ENCODE measurements at places on chromosomes 5 and 9.

- DNase-seq = no peak
Measured at GRCh38 chr9:83186155-83186737, 123.3 kb upstream of the RASEF start.

- DNase-seq = no peak
Measured at GRCh38 chr5:141360685-141361084, 891 bp downstream of the PCDHGB2 start.

DNA sequence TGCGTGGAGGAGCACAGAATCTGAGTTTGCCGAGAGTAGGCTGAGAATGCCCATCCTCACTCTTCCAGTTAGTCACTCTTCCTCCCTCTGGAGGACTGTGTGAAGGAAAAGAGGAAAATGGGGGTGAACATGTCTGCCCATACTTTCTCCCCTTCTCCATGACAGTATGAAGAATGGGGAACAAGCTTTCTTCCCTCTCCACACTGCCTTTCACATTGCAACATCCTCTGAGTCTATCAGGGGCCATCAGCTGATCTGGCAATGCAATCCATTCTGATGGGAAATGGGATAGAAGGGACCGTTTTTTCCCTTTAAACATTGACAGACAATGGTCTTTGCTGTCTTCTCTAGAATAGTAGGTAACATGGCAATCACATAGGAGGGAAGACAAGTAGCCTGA is 56.8 kb downstream of the UGCG start:
- DNase-seq = no peak

GRCh38 chr9:85876628-85877027 is 64.3 kb upstream of the NAA35 start:
- DNase-seq = no peak

DNA sequence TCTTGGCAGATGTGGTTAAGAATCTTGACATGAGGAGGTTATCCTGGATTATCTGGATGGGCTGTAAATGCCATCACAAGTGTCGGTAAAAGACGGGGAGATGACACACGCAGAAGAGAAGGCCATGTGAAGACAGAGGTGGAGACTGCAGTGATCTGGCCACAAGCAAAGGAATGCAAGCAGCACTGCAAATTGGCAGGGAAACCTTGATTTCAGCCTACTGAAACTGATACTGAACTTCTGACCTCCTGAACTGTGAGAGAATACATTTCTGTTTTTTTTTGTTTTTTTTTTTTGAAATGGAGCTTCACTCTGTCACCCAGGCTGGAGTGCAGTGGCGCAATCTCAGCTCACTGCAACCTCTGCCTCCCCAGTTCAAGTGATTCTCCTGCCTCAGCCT is 92.4 kb upstream of the NFIL3 start:
- no peak for DNase-seq

- DNase-seq = no peak
Measured at GRCh38 chr9:129547869-129548570, 72.9 kb downstream of the C9orf50 start.

- DNase-seq = no peak
Measured at GRCh38 chr9:123039617-123040219, 6.3 kb downstream of the GPR21 start.

DNA sequence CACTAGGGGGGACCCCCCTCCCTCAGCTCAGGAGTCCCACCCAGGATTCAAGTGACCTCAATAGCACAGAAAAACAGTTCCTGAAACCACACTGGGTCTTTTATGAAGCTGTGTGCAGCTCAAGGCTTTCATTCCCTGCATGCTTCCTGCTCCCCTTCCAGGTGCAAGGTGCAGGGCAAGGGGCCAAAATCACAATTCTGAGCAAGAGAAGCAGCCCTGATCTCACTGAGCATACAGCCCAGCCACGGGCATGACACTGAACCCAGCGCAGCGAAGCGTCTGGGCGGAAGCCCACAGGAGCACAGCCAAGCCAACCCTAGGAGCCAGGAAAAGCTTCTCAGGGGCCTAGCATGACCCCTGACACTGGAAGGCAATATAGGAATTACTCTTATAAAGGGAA is 62.9 kb downstream of the IRX2 start:
- DNase-seq = no peak

DNA sequence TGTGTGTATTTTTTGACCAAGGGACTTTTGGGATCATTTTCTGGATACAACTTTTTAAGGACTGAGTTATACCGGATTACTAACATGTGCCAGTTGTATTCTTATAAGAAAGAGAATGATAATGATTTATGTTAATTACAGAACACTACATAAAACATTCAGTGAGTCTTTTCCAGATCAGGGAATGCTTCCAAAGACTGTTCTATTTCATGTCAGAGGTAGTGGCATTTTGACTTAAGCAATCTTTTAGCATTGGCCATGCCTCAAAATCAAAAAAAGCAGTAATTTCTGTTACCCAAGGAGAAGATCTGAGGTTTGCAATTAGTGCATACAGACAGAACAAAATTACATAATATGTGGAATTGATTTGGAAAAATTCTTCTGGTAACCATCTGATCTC is 413.0 kb upstream of the CDH9 start:
- no peak for DNase-seq

- DNase-seq = no peak
Measured at GRCh38 chr9:115668521-115668920, 485.1 kb upstream of the PAPPA start.

- no peak for DNase-seq
Measured at GRCh38 chr5:100550531-100551051, 15.4 kb downstream of the FAM174A start.

GRCh38 chr9:6973089-6973488 is 215.3 kb downstream of the KDM4C start:
- DNase-seq = no peak

GRCh38 chr9:106467865-106468164 is 395.2 kb upstream of the ZNF462 start:
- no peak for DNase-seq

Data from stimulated activated CD8-positive, alpha-beta memory T cell treated with anti-CD3 and anti-CD28 coated beads, Interleukin-2, amount 100 ng/mL, for 1 hour (primary cell).